ENCODE measurements at places on chromosomes 7 and 10. TPM values are rescaled to one million over a fixed set of nuclear protein-coding genes. Genes with fewer than 3 reads are reported as not detected.

The EPC1 gene
- 7.5 TPM for total RNA-seq

The BTBD16 gene
- 0.88 TPM for total RNA-seq

The PCBD1 gene
- 219 TPM for total RNA-seq

The SH2D4B gene
- not detected for total RNA-seq

The HHEX gene
- total RNA-seq: 0.64 TPM

The IDI2 gene
- not detected for total RNA-seq

The PNLIP gene
- not detected for total RNA-seq

The PLXNA4 gene
- 0.34 TPM for total RNA-seq

The RBP3 gene
- not detected for total RNA-seq

The INMT gene
- total RNA-seq: not detected

The TMEM273 gene
- 8.9 TPM for total RNA-seq

The CRHR2 gene
- not detected for total RNA-seq

The FBXL13 gene
- total RNA-seq: 0.34 TPM

The DOCK4 gene
- 3.5 TPM for total RNA-seq

The PLAC9 gene
- not detected for total RNA-seq

The RSPH10B2 gene
- total RNA-seq: 0.10 TPM

The ATG9B gene
- 0.68 TPM for total RNA-seq

The EPHB6 gene
- total RNA-seq: 6.5 TPM

The SLC16A9 gene
- 4.9 TPM for total RNA-seq

The WDR86 gene
- total RNA-seq: not detected

The NUTM2D gene
- 2.1 TPM for total RNA-seq

The STOX1 gene
- 0.68 TPM for total RNA-seq

The PLXDC2 gene
- total RNA-seq: 4.7 TPM

The SPDYE11 gene
- not detected for total RNA-seq

The EXOSC1 gene
- 52.6 TPM for total RNA-seq

The HYAL4 gene
- total RNA-seq: not detected

The SPDYE5 gene
- total RNA-seq: not detected

The CNNM1 gene
- total RNA-seq: 5.2 TPM

The CYTH3 gene
- total RNA-seq: 7.0 TPM

The ZNF853 gene
- total RNA-seq: not detected

The OR2A12 gene
- total RNA-seq: not detected

The TUBAL3 gene
- total RNA-seq: not detected

The GLI3 gene
- 1.8 TPM for total RNA-seq

The ZNF488 gene
- not detected for total RNA-seq

The SFTPA1 gene
- not detected for total RNA-seq

The GPR15LG gene
- not detected for total RNA-seq

The RET gene
- total RNA-seq: 0.37 TPM

The PAX4 gene
- not detected for total RNA-seq

The HOXA2 gene
- total RNA-seq: not detected

The ATP6V0E2 gene
- 85.9 TPM for total RNA-seq

The RBP4 gene
- total RNA-seq: not detected

The COL13A1 gene
- total RNA-seq: not detected
